ENCODE measurements at places on chromosomes 2 and 18.

DNA sequence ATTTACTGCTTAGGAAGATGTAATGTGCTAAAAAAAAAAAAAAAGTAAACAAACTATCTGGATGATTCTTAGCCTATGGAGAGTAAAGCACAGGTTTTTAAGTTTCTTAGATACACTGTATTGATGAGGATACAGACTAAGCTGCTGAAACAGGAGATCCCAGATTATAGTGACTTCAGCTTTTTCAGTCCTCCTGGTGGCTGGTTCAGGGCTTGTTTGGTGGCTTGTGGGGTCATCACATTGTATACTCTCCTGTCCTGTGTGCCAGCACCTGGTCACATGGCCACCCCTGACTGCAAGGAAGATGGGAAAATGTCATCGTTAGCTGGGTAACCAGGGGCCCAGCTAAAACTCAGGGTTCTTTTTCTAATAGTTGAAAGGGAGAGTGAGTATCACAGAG, 31.4 kb downstream of the RAB31 start:
- no peak for DNase-seq

DNA sequence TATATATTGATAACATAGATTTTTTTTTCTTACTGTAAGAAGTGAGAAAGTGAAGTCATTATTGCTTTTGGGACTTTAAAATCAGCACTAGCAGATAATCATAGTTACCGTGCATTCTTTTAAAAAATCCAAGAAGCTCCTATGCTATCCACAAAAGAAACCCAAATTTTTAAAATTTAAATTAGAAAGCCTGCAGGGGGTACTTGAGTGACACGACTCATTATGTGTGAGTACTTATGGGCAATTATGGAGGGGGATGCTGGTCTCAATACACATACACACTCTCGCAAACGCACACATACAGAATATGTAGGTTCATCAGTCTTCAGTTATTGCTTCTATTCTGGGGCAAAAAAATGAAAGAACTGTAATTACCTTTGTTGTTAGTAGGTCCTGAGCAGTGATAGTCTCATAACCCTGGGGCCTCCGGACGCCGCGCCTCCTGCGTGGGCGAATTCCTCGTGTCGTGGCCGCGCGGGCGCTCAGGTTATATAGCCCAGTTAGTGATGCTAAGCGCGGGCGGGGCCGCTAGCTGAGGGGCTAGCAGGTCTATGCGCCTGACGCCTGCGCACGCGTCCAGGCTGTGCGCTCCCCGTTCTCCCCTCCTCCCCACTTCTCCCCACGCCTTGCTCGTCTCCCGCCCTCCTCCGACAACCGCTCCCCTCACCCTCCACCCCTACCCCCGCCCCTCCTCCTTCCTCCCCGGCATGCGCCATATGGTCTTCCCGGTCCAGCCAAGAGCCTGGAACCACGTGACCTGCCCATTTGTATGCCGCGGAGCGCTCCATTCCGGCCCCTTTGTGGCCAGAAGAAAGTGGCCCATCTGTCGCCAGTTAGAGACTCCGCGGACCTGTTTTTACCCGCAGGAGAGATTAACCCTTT, at the start of gene NEUROD1:
TSS of gene NEUROD1 (minus strand) at position 463 of the 882 bp plus-strand sequence. CDS start 1,657 bp downstream, outside the sequence.
- DNase-seq: no peak

DNA sequence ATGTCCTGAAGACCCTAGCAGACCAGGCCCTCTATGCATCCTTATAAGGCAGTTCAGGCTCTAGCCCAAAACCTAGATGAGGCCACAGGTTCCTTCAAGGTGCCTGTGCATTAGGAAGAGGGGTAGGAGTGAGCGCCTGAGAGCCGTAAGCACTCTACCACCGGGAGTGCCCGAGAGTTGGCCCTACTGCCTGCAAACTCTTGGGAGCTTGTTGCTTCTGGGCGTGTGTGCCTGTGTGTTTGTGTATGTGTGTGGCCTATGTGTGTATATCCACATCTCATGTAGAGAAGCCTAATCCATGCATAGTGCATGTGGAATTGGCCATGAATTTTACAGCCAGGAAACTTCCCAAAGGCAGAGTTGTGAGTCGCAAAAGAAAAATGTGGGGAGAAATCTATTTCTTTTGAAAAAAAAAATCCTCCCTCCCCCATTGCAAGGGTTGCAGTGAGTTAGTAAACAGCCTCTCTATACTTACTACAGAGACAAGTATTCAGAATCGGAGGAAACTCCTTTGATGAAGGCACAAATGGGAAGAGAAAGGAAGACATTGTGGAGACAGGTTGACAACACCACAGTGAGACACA, 96.8 kb downstream of the ADD2 start:
- no peak for DNase-seq

DNA sequence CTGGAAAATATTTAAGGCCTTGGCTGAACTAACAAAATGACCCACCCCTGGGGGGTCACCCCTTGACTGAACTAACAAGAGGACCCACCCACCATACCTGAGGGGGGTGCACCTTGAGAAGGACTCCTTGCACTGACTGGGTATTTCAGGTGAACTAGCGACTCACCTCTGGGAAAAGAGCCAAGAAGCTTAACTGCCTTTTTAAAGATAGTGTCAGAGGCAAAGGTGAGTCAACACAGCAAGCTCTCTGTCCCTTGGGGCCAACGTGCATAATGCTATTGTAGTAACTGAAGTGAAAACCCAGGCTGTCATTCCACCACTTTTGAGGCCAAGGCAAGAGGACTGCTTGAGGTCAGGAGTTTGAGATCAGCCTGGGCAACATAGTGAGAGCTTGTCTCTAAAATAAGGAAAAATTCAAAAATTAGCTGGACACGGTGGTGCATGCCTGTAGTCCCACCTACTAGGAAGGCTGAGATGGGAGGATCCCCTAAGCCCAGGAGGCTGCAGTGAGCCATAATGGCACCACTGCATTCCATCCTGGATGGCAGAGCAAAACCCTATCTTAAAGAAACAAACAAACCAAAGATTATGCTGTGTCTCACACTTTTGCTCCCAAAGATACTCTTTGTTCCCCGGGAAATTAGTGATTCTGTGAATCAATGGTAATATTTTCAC, 36.4 kb upstream of the ZCCHC2 start:
- DNase-seq: no peak

- no peak for DNase-seq
Observed at GRCh38 chr2:60984720-60985119, 32.8 kb upstream of the PEX13 start.

DNA sequence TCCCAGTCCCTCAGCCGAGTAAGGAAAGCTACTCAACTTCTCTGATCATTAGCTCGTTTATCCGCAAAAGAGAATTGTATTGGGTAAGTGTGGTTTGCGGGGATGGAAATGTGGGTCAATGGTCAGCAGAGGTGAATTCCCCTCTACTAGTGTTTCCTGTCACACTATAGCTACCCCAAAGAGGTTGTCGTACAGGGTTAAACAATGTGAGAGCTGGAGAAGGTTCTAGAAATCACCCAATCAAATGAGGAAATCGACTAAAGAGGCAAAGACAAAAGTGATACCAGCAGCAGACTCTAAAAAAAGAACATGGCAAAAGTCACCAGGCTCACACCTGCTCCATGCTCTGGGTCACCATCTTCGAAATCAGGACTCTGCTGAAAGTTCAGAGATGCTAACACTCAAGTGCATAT, 144.7 kb upstream of the ITGA4 start:
- DNase-seq: no peak

DNA sequence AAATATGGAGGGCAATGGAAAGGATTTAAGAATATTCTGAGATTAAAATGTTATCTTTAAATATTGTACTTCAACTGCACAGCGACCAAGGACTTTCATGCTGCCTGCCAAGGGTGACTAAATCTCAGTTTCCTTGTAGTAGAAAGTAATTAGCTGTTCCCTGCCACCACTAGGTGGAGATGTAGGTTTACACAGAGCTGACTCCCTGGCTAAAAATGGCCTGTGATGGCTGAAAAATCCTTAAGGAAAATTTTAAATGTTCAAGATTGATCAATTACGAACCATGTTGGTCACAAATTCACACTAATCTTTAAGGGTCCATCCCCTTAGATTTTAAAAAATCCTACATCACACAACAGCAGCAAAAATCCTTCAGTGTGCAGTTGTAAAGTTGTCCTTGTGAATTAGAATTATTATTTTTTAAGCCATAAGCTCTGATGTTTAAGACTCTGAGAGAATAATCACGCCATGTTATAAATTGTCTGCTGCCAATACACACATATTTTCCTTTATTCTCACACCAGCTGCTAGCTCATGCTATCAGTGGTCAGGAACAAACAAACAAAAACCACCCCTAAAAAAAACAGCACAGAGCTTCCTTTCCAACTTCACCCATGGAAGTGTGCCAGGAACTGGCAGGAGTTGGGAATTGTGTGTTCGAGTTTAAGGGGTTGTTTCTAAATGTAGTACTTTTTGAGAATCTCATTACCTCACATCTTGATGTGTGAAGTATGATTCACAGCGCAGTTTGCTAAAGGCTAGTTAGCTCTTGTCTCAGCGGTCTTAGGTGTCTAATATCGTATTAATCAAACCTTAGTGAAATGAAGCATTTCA, 399.8 kb downstream of the TMEM182 start:
- DNase-seq: no peak

DNA sequence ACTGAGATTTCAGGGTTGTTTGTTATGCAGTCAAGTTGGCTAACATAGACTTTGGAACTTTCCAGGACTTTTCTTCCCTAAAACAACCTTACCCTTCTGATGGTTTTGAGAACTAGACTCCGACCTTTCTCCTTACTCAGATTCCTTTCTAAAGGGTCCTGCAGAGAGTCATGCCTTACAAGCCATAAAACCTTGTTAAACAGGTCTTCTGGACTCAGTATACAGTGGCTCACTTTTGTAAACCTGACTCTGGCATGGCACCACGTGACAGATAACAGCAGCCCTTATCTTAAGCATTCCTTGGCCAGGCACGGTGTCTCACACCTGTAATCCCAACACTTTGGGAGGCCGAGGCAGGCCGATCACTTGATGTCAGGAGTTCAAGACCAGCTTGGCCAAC, 253.2 kb upstream of the RAB6C start:
- DNase-seq: no peak

DNA sequence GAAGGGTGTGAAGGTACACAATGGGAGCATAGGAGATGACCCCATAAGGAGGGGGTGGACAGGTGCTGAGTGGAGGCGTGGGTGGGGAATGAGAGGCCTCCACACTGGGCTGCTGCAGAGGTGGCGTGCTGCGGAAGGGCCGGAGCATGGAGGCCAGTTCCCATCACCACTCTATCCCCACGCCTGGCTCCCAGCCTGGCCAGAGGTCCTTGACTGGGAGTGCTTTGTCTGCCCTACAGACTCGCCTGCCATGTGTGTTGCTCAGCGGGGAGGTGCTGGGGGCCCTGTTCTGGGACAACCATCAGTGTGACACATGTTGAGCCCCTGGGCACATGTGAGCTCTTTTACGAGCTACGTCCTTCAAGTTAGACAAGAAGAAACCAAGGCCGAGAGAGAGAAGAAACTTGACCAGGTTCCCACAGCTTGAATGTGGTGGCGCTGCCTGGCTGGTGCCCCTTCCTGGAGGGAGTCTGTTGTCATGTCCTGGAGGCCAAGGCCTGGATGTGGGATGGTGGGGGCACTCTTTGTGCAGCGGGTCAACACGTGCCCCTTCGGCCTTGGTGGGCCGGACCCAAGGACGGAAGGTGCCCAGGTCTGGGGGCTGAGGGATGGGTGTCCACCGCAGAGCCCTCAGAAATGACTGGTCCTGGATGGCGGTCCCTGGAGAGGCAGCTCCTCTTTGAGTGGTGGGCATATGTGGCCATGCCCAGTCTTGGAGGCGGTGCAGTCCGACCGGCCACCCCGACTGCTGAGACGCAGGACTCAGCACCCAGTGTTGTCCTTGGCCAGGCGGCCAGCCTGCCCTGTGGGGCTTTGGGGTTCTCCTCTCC, 1.2 kb upstream of the INPP5D start:
- no peak for DNase-seq

DNA sequence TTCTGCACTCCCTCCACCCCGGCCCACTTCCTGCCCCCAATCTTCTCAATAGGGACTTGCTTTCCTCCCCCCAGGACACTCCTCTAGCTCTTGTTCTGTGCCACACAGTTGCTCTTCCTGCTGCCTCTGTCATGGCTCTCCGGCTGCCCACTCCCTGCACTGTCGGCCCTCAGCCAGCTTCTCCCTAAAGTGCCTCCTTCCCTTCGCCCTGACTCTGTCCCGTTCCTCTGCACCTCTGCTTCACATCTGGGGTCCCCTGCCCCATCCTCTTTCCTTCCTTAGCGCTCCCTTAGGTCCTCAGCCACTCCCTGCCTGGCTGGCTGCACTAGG, 132.1 kb downstream of the CABLES1 start:
- DNase-seq: no peak

- no peak for DNase-seq
Observed at GRCh38 chr2:110101901-110102803, 13.5 kb downstream of the MALL start.

GRCh38 chr2:71710367-71711132, 257.2 kb downstream of the DYSF start:
- no peak for DNase-seq

DNA sequence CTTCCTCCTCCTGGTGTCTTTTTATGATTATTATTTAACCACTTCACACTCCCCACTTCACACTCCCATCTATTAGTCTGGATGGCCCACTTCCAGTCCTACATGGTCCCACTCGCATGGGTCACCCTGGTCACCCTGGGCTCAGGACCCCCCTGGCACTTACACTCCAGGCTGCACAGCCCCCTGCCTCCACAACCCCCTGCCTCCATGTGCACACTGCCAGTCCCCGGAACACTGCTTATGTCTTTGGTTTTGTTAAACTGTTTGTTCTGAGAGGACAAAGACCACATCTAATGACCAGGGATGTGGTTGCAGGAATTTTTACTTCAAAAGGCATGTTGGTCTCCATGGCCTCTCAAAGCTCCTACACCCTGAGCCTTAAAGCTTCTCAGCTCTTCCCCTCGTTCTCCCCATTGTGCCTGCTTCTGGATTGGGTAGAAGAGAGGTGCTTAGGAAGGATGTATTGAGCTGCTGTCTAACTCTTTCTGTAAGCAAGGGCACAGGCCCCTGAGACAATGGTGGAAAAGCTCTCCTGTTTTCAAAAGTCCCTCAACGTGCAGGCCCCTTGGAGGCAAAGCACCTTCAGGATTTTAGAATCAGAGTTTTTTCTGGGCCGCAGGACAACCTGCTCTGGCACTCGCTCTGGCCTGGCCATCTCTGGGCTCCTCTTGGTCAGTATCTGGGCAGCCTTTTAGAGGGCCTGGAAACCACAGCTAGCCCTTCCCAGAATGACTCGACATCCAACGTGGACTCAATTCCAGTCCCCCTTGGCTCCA, 150.0 kb upstream of the HAAO start:
- no peak for DNase-seq

DNA sequence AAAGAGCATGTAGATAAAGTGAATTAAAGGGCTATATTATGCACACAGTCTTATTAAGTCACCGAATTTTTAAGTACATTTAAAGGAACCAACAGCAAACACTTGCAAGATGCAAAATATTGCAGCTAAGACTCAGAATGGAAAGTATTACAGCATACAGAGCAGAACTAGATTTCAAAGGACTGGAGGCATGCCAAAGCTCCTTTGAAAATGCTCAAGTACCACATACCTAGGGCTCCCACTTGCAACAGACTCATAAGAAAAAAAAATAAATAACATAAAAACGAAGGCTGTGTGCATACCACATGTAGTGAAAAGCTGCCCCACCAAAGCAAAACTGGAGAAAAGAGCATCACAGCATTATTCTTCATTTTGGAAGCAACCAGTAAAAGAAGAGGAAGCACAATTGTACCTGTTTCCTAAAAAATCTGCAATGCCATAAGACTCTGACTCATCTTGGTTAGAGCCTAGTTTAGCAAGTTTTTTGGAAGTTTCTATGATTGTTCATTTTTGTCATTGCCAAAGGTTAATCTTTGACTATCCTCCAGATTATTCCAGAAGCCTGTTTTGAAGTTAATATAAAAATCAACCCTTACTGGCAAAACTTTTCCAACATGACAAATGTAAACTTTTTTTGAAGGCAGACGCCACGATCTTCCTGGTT, 306.0 kb upstream of the COL3A1 start:
- no peak for DNase-seq
